ENCODE measurements at places on chromosomes 11 and 22. TPM values are rescaled to one million over a fixed set of nuclear protein-coding genes. Genes with fewer than 3 reads are reported as not detected.

Gene FJX1
- total RNA-seq = 7.9 TPM

DNA sequence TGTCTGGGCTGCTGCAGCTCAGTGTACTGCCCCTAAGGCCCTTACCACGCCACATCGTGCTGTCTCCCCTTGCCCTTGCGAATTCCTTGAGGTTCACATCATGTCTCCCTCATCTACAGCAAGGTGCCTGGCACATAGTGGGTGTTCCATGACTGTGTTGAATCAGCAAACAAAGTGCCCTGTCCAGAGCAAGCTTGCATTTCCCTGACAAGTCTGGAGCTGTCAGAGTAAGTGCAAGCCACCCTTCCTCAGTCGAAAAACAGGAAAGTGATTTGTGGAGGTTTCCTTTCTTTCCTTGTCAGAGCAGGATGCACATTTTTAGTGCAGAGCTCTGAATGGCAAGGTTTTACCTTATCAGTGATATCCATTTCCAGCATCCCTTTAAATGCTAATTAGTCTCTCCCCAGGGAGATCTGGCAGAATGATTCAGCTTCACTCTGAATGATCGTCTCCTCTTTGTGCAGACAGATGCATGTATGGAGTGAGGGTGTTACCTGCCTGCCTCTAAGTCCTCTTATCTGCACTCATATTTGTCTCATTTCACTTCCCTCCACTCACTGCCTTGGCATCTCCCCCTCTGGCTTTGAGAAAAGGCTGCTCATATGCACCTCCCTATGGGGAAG, 331.2 kb downstream of the TMEM135 start:
- no peaks in the 10 kb centered on the region for H3K36me3 ChIP-seq
- H3K4me3 ChIP-seq = no peak overlapping the region
- no peaks in the 10 kb centered on the region for H3K27me3 ChIP-seq
- DNase-seq = peak; percentile 51
- no peaks in the 10 kb centered on the region for H3K4me1 ChIP-seq

Gene PTPRCAP
- total RNA-seq = 20.3 TPM

Gene TPCN2
- total RNA-seq = 22.4 TPM

DNA sequence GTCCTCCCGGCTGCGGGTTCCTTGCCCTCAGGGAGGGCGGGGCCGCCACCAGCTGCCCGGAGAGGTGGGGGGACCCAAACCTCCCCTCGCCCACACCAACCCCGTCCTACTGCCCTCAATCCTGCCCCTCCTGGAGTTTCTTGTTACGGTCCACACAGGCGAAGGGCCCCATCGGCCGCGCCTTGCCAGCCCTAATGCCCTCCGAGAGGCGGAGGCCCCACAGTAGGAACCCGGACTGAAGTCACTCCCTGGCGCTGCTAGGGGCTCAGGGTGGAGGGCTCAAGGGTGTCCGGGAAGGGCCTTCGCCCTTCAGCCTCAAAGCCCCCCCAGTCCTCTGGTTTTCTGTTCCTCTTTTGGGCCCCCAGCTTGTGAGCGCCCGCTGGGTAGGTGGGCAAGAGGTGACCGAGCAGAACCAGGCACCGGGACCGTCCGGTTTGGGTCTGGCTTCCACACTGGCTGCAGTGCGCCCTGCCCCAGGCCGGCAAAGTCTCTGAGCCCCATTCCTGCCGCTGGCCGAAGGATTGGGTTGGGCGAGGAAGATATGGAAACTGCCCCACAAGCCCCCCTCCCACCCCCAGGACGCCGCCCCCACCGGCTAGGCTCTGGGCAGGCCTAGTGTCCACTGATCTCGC, 24.5 kb downstream of the DUSP8 start:
- H3K4me1 ChIP-seq = no peaks in the 10 kb centered on the region
- no peaks in the 10 kb centered on the region for H3K36me3 ChIP-seq
- peaks cover 14% of the 10 kb centered on the region for H3K27me3 ChIP-seq
- DNase-seq = no peak

- DNase-seq = no peak
- peaks cover 43% of the 10 kb centered on the region for H3K4me1 ChIP-seq
- peak overlapping the region; percentile 94 for H3K27ac ChIP-seq
Measured at GRCh38 chr11:33723238-33723881, 12.9 kb downstream of the CD59 start.

- H3K4me3 ChIP-seq = peak overlapping the region; percentile 28
- DNase-seq = peak; percentile 39
- H3K36me3 ChIP-seq = no peaks in the 10 kb centered on the region
- peaks cover 10% of the 10 kb centered on the region for H3K27me3 ChIP-seq
Measured at GRCh38 chr22:43109921-43110443, 568 bp upstream of the BIK start.

Gene GVQW3
- 3.4 TPM for total RNA-seq

- H3K4me1 ChIP-seq = no peaks in the 10 kb centered on the region
- no peak overlapping the region for H3K27ac ChIP-seq
- no peaks in the 10 kb centered on the region for H3K36me3 ChIP-seq
- no peak overlapping the region for H3K4me3 ChIP-seq
Measured at GRCh38 chr11:18853086-18853720, 61.6 kb upstream of the PTPN5 start.

- H3K4me1 ChIP-seq = no peaks in the 10 kb centered on the region
- H3K27me3 ChIP-seq = no peaks in the 10 kb centered on the region
- H3K4me3 ChIP-seq = no peak overlapping the region
- H3K27ac ChIP-seq = no peak overlapping the region
- H3K36me3 ChIP-seq = no peaks in the 10 kb centered on the region
Measured at GRCh38 chr11:118886681-118887111, 3.0 kb downstream of the CXCR5 start.

Gene TRPT1
- 39.2 TPM for total RNA-seq

GRCh38 chr11:114058026-114058706, 1.3 kb upstream of the ZBTB16 start:
- no peak for DNase-seq
- peaks cover 15% of the 10 kb centered on the region for H3K27me3 ChIP-seq
- no peak overlapping the region for H3K27ac ChIP-seq
- peak overlapping the region; percentile 79 for H3K4me3 ChIP-seq

DNA sequence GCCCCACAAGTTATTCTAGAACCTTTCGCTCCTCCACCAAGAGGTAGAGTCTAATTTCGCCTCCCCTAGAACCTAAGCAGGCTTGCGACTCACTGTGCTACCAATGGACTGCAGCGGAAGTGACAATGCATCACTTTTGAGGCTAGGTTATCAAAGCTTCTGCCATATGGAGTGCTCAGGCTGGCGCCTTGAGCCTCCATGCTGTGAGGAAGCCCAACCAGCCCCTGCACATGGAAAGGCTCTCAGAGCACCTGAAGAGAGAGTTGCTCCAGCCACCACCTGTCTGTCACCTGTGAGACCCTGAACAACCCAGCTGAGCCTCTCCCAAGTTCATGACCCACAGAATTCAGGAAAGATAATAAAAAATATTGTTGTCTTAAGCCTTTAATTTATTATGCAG, 29.3 kb upstream of the CBX7 start:
- no peaks in the 10 kb centered on the region for H3K27me3 ChIP-seq
- H3K4me1 ChIP-seq = no peaks in the 10 kb centered on the region
- H3K27ac ChIP-seq = no peak overlapping the region
- no peak for DNase-seq
- no peak overlapping the region for H3K4me3 ChIP-seq
- H3K36me3 ChIP-seq = no peaks in the 10 kb centered on the region

Gene SMC1B
- total RNA-seq = not detected

GRCh38 chr11:128240546-128240945, 346.8 kb downstream of the ETS1 start:
- H3K36me3 ChIP-seq = no peaks in the 10 kb centered on the region
- H3K27me3 ChIP-seq = no peaks in the 10 kb centered on the region
- H3K4me3 ChIP-seq = no peak overlapping the region
- DNase-seq = peak; percentile 64

Gene MPZL2
- 111 TPM for total RNA-seq

Gene OR2D2
- 0.60 TPM for total RNA-seq

Gene ASPHD2
- total RNA-seq = 4.5 TPM

DNA sequence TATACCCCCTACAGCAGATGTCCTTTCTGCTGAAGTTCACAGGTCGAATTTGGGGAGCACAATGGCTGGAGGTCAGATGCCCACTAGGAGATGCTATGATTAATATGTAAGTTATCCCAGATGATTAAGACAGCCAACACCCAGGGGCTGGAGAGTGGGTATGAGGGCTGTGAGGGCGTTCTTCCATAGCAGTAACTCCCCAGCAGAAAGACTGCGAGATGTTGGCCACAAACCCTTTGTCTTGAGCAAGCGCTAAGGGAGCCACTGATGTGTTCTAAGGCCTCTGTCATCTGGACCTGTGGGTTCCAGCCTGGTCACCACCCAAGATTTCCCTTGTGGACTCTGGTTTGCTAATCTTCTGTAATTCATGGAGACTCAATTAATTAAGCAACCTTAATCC, 77.6 kb downstream of the BMAL1 start:
- H3K4me1 ChIP-seq = no peaks in the 10 kb centered on the region
- H3K4me3 ChIP-seq = no peak overlapping the region
- H3K36me3 ChIP-seq = peaks cover 17% of the 10 kb centered on the region
- H3K27ac ChIP-seq = no peak overlapping the region
